ENCODE measurements at places on chromosomes 11 and 22.

DNA sequence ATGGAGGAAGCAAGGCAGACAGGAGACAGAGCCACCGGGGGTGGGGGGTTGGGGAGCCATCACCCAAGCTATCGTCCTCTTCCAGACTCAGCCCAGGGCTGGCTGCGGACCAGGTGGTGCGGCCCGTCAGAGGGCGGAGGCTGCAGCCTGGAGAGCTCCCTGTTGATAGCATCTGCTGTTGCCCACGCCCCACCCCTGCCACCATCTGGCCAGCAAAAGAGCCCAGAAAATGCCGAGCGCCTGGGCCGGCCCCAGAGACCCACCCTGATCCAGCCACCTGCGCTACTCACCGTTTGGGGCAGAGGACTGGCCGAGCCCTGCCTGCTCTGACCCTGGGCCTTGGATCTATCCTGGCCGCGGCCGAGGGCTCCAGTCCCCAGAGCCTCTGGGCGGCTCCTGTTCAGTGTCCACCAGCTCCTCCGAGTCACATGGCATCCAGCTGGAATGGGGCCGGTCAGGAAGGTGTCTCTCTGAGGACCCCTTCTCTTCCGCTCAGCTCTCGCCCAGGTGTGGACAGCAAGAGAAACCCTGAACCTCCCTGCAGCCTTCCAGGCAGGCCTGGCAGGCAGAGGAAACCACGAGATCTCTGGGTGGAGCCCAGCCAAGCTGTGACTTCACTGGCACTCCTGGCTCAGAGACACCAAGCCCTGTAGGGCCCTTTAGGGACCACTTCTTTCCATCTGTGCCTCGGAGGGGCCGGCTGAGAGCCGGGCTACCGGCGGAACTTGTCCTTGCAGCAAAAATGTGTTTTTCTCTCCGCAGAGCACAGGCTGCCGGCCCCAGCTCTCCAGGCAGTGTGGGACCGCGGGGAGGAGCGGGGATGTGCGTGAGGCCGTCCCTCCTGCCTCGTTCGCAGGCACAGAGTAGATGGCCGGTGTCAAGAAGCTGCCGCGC is at the start of gene MRGPRE:
Gene MRGPRE (minus strand): TSS at position 567 of the 894 bp plus-strand sequence. CDS start 3,618 bp downstream, outside the sequence.
- DNase-seq: peak; percentile 66

DNA sequence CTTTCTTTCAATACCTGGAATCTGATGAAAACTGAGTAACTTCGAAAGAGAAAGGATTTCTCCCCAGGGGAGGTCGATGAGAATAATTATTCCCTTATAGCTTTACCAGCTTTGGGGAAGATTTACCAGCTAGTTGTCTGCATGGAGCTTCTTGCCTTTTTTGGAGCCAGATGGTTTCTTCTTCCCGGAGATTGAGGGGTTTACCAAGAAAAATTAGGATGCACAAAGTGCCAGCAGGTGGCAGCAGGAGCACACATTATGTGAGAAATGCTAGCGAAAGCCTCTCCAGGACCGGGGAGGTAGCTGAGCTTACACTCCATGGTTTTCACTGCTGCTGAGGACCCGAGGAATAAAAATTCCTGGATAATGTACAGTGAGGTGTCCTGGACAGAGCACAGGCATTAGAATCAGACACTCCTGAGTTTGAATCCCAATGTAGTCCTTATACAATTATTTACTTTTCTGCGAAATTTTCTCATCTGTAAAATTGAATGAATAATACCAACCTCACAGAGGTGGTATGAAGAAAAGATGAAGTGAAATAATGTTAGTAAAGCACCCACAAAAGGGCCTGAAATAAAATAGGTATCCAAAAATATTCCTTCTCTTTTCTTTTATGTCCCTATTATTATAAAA is 46.0 kb upstream of the PARVA start:
- peak; percentile 80 for DNase-seq

GRCh38 chr11:16167706-16168487 is 188.4 kb downstream of the SOX6 start:
- no peak for DNase-seq

- no peak for DNase-seq
Measured at GRCh38 chr11:126008956-126009355, 53.7 kb downstream of the CDON start.

- no peak for DNase-seq
Measured at GRCh38 chr11:91188484-91188883, 965.6 kb upstream of the CHORDC1 start.

GRCh38 chr11:134360050-134360835 is 28.5 kb downstream of the GLB1L2 start:
- peak; percentile 94 for DNase-seq

GRCh38 chr22:20431511-20432192 is 6.0 kb downstream of the SCARF2 start:
- DNase-seq: peak; percentile 30

- no peak for DNase-seq
Measured at GRCh38 chr11:63530021-63530420, 6.6 kb upstream of the PLAAT4 start.

Data from D341Med (cell line).